ENCODE measurements at places on chromosomes 6 and 20. TPM values are rescaled to one million over a fixed set of nuclear protein-coding genes. Genes with fewer than 3 reads are reported as not detected.

LY6G5C gene
- total RNA-seq: 2.1 TPM

MYH7B gene
- total RNA-seq: 0.10 TPM

KLC4 gene
- 8.2 TPM for total RNA-seq

HAO1 gene
- not detected for total RNA-seq

FKBP1C gene
- total RNA-seq: 2.0 TPM

GPSM3 gene
- total RNA-seq: 0.46 TPM

FILIP1 gene
- total RNA-seq: 0.30 TPM

PLCB1 gene
- total RNA-seq: 0.58 TPM

PACRG gene
- total RNA-seq: not detected

BPI gene
- total RNA-seq: not detected

DEFB124 gene
- total RNA-seq: not detected

ARFGEF3 gene
- 0.58 TPM for total RNA-seq

RAB32 gene
- total RNA-seq: 37.5 TPM

CDK19 gene
- 3.5 TPM for total RNA-seq

CLPSL1 gene
- total RNA-seq: not detected

Data from A549 treated with GW870086 at 1 μM for 4 hours (cell line).